ENCODE measurements at places on chromosomes 4 and X. TPM values are rescaled to one million over a fixed set of nuclear protein-coding genes. Genes with fewer than 3 reads are reported as not detected.
A peak's percentile ranks its signal among the peaks of the same experiment; 100 is the strongest.

- DNase-seq: no peak
These were observed 2.4 kb downstream of the ZNF275 start for GRCh38 chrX:153336121-153336894.

GRCh38 chr4:143336781-143337599 lies at the start of gene GAB1:
TSS of gene GAB1 (plus strand) at chr4:143336876. CDS start at chr4:143337189, 313 bp downstream.
- peak; percentile 66 for DNase-seq

KIT gene
- 45.2 TPM for total RNA-seq

DNA sequence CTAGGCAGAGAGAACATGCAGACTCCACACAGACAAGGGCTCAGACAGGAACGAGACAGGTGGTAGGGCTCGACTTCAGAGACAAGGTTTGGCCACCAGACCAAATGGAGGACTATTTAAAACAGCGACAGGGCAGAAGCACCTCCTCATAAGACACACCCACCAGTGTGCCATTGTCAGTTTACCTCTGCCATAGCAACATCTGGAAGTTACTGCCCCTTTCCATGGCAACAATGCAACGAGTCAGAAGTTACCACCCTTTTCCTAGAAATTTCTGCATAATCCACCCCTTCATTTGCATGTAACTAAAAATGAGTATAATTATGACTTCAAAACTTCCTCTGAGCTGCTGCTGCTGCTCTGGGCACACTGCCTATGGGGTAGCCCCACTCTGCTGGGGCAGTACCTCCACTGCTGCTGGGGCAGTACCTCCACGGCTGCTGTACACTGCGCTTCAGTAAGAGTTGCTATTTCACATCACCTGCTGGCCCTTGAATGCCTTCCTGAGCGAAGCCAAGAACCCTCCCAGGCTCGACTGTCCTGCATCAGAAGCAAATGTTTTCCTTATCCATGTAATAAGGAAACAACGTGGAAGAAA lies 2222.3 kb upstream of the AGA start:
- DNase-seq: no peak

TBX22 gene
- not detected for total RNA-seq

DNA sequence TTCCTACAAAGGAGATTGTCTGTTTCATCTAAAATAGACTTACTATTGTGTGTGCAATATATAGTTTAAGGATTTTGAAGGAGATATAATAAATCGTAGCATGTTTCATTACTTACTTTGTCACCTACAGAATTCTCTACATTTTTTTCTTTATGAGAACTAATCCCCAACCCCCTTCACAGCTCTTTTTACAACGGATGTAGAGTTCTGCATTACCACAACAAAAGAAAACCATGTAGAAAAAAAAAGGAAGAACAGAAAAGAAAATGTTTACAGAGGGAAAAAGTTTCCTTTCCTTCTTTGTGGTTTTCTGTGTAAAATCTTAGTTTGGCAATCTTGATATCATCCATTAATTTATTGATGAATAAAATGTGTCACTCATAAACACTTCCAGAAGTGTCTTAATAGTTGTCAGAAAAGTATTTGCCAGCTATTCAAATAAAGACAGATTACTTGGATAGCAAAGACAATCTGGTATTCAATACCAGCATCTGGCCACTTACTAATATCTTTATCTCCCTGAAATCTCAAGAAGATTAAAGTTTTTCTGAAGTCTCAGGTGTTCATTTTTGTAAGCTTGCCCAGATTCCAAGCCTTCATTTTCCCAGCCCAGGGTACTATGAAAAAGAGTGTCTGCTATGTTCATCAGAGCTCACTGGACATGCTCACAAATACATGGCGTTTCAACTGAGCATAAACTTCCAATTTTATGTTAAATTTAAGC lies 806.8 kb downstream of the PCDH19 start:
- DNase-seq: no peak

BEX2 gene
- 41.7 TPM for total RNA-seq

DNA sequence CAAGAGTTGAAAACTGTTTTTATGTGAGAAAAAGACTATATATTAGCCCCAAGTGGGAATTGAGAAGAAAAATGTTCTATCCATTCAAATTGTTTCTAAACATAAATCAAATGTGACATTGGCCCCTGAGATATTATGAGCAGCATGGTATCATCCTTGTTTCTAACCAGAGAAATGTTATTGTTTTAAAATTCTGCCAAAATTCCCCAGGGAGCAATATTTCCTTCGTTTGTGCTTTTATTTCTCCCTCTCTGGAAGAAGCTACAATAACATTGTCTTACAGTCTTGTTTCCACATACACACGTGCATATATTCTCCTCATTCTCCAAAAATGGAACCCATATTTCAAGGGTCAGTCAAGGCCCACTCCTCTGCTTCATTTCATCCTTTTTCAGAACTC lies 46.7 kb downstream of the MAGEB17 start:
- DNase-seq: no peak

DNA sequence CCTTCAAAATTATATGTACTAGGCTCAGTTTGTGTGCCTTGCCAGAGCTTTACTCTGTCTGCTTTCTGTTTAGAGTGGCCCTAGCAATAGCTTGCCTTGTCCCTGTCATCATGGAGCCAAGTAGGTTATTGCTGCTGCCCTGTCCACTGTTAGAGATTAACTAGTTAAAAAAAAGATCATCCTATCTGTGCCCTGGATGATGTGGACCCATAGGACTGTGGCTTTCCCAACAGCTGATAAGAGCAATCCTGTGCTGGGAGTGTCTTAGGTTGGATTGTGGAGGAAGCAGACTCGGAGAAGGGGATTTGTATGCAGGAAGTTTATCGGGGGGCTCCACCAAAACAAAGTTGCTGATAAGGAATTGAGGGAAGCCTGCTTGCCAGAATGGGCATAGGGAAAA lies 23.8 kb downstream of the PPP1R2C start:
- no peak for DNase-seq

DNA sequence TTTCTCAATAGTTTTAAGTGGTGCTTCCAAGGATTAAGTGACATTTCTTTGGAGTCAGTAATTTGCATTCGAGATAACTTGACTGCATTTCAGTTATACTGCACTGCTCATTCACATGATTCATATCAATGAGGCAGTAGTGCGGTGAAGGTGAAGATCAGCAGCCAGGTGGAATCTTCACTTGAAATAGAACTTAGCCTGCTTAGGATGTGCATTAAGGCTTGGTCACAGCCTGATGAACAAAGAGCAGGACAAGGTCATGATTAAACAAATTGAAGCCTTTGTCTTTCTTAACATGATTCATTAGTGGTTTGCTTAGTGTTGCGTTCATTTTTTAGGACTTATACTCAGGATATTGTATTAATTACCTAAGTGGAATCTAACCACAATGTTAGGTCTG lies 212.1 kb upstream of the GALNTL6 start:
- DNase-seq: no peak
